AG04450 (cell line): ENCODE measurements at places on chromosomes 11 and 22.

DNA sequence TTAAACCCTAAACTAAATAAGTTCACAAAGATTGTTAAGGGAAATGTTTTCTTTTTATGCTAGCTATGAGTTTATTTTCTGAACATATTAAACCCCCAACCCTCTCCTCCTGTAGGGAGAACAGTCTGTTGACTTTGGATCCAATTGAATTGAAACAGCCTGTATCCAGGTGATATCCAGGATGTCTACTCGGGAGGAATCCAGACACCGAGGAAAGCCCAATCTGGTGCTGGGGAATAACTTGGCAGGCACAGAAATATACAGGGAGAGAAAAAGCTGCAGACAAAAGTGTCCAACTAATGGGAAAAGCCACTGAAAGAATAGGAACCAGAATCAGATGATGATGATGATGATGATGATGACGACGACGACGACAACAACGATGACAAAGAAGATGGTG is 93.9 kb upstream of the API5 start:
- DNase-seq = no peak

DNA sequence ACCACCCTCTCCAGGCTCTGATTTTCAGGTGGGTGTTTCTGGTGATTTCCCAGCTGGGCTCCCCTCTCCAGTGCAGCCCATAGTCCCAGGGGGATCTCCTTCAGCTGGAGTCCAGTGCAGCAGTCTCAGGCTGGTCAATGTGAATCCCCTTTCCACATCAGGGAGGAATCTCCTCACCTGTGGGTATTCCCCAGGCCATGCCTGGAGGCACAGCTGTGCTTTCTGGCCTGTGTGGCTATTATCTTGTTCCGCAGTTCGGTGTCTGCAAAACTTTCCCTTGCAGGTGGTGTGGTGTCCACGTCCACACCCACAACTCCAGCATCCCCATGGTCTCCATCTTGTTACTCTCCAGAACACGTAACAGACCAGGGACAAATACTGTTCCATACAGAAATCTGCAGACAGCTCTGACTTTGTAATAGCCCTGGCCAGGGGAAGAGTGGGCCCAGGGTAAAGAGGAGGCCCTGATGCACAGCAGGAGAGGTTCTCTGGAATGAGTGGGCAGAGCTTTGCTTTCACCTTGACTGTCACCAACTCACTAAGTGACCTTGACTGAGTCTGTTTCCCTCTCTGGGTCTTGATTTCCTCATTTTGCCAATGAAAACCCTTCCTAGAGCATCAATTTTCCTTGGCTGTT is 183.2 kb downstream of the CSNK2A3 start:
- no peak for DNase-seq

DNA sequence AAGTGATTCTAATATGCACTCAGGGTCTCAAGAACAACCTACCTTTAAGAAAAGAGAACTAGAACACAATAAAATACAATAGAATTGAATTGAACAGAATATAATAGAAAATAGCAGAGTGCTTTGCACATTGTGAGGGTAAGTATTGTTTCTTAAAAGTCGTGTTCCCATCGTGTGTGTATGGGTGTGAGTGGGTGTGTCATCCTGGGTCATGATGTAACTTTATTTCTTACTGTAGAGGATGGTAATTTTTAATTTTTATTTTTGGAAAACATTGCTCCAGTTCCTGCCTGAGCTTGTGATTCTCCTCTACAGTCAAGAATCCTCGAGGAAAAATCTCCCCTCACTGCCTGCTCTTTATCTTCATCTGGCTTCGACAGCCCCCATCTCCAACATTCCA is 75.7 kb upstream of the CSNK2A3 start:
- DNase-seq = no peak

DNA sequence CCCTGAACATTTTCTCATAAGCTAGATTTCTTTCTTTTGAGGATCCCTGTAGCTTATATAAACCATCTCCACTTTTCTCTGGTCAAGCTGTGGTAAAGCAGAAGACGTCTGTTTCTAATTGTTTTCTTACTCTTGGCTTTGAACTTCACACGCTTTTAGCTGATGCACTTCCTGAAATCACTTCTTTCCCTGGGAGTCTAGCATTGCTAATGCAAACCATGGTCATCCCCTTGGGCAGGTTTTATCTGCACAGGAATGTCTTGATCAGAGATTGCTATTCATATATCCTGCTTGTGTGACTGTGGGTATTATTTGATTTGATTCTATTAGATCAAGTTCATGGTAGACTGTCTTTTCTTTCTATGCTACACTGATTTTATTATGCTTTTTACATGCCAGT is 199.2 kb upstream of the POU2AF2 start:
- DNase-seq = no peak

DNA sequence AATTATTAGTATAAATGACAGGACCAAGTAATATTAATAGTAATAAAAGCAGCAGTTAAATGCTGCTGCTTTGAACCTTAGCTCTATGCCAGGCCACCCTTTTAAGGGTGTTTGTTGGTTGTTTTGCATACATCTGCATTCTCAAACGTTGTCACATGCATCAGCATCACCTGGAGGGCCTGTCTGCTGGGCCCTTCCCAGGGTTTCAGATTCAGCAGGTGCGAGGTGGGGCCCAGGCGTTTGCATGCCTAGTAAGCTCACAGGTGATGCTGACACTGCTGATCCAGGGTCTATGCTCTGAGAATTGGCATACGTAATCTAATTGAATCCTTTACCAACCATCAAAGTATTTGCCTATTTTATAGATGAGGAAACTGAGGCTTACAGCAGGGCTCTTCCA is 246.5 kb downstream of the CADM1 start:
- no peak for DNase-seq

DNA sequence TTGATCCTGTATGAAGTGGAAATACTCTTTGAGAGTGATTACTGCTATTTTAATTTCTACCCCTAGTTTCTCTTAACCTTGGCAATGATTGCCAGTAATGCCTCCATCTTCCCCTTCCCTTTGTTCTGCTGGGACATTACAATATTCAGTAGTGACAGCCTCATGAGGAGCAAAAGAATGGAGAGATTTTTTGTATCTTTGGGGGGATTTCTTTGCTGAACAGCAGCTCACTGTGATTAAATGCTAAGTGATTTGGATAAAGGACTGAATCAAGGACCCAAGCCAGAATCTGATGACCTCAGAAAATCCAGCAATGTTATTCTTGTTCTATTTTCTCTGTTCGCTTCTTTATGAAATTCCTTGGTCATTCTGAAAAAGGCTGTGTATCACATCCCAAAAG is 7.0 kb upstream of the SLC1A2 start:
- DNase-seq = no peak

DNA sequence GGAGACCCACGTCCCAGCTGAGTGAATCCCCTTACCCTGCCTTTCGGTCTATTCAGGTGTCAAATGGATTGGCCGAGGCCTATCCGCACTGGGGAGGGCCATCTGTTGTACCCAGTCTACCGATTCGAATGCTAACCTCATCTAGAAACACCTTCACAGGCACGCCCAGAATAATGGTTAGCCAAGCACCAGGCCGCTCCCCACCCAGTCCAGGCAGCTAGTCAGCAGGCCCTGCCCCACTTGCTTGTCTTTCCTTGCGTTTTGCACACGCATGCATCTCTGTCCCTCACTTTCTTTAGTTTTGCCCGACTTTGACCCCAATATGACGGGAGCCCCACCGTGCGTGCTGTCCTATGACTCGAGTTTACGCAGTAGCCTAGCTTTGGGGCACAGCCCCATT is 31.7 kb downstream of the PARVB start:
- DNase-seq = no peak

- DNase-seq = no peak
These were observed 286.4 kb downstream of the CADM1 start for GRCh38 chr11:115217726-115218311.

DNA sequence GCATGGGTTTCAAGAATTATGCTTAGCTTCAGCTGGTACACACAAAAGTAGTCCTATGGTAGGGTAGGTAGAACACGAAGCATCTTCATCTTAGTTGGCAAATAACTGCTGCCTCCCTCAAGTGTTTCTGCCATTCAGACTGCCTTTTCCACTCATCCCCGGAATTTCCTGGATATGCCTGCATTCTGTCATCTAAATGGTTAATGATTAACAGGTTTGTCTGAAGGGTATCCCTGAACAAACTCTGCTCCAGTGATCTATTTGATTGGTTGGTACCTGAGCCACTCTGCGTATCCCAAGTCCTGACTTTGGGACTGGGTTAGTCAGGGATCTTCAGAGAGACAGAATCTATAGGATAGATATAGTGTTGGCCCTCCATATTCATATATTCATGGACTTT is 272.3 kb upstream of the RAG2 start:
- no peak for DNase-seq

DNA sequence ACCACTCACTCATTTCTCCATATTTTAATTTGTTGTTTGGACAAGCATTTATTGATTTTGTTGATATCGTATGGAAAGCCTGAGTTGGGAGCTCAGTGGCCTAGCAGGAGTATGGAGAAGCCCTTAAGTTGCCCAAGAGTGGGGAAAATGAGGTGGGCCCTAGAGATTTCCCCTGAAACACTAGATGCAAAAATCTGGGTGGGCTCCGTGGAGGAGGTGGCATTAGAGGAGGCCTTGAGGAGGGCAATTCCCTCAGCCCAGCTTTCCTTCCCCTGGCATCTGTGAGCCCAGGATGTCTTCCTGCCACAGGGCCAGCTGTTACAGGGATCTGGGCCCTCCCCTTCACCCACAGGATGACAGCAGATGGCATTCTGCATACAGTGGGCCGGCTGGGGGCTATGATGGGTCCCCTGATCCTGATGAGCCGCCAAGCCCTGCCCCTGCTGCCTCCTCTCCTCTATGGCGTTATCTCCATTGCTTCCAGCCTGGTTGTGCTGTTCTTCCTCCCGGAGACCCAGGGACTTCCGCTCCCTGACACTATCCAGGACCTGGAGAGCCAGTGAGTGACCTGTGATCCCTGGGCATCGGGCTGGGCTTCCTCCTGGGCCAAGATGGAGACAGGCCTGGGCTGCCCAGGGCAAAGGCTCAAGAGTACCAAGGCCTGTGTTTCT is 21.6 kb upstream of the SLC22A12 start:
- DNase-seq = no peak

DNA sequence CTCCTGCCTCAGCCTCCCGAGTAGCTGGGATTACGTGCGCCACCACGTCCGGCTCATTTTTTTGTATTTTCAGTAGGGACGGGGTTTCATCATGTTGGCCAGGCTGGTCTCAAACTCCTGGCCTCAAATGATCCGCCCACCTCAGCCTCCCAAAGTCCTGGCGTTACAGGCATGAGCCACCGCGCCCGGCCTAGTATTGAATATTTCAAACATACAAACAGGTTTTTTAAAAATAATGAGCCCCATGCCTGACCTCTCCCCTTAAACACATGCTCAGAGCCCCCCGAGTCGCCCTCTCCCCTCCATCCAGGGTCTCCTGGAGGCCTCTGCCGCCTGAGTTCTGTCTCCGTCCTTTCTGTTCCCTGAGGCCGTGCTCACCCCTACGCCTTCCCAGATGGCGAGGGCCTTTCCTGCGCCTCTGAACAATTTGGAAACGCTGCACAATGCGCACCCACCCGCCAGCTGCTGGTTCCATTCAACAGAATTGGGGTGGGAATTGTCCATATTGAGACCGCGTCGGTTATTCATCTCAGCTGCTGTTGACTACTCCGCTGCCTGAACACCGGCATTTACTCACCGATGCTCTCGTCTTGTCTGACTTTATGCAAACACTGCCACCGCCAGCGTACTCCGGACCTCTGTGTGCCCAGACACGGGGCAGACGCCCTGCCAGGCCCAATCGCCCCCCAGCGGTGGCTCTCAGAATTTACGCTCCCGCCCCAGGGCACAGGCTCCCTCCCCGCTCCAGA is 13.6 kb upstream of the RNH1 start:
- no peak for DNase-seq

- DNase-seq = no peak
These were observed 774 bp upstream of the E2F8 start for GRCh38 chr11:19241260-19242178.

GRCh38 chr22:42716649-42717127 is 4.0 kb downstream of the A4GALT start:
- DNase-seq = no peak

DNA sequence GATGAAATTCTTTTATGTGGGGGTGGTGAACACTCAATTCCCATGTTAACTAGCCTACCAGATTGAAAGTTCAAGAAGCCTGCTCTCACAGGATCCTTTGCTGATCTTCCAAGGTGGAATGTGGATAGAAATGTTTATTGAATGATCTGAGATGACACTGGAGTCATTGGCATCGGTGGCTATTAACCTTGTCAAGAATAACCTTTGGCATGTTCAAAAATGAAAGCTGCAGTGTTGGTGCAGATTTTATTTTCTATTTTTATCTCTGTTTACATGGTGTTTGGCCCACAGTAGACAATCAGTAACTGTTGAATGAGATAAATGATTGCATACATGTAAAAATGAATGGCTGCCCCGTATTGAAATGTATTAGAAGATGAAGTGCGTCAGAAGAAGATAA is 19.0 kb downstream of the MCAM start:
- no peak for DNase-seq

GRCh38 chr22:31738566-31738965 is 11.4 kb downstream of the PRR14L start:
- no peak for DNase-seq

DNA sequence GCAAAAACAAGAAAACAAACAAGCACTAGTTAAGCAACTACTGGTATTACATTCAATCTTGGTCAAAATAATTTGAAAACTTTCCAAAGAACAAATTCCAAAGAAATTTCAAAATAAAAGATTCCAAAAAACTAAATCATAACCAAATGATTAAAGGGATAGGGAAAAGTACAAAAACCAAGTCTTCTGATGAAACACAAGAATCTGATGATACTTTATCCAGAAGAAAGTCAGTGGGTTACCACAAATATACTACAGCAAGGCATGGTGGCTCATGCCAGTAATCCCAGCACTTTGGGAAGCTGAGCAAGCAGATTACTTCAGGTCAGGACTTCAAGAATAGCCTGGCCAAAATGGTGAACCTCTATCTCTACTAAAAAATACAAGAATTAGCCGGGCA is 59.1 kb downstream of the NUP98 start:
- no peak for DNase-seq

- no peak for DNase-seq
These were observed 45.3 kb upstream of the NECTIN1 start for GRCh38 chr11:119774172-119774763.

GRCh38 chr11:783581-784015 is 6.3 kb downstream of the CEND1 start:
- DNase-seq = peak; percentile 89

- no peak for DNase-seq
These were observed 24.1 kb downstream of the ETS1 start for GRCh38 chr11:128563308-128563707.

DNA sequence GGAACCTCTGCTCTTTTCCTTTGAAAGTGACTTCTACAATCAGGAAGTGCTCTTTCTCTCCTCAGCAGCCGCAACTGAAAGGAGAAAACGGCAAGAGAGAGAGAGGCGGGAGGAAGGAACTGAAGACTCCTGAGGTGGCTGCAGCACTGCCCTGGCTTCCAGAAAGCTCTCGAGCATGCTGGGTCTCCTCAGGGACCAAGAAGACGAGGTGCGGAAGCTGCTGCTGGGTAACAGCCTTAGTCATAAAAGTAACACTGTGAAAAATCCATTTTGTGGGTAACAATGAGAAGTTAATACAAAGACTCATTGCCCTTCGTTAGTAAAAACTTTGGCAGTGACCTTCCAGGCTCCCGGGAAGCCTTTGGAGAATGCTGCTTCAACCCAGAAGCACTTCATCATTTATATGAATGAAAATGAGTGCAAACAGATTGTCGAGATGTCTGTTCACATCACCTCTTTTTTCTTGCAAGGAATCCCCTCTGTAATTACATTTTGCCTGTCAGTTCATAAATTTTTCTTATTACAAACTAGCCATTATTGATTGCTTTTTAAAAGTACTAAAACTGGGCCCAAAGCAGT is 473.4 kb downstream of the SOX6 start:
- no peak for DNase-seq

GRCh38 chr11:45450189-45450588 is 164.0 kb upstream of the SYT13 start:
- no peak for DNase-seq
